ENCODE measurements at places on chromosomes 7 and 10.

DNA sequence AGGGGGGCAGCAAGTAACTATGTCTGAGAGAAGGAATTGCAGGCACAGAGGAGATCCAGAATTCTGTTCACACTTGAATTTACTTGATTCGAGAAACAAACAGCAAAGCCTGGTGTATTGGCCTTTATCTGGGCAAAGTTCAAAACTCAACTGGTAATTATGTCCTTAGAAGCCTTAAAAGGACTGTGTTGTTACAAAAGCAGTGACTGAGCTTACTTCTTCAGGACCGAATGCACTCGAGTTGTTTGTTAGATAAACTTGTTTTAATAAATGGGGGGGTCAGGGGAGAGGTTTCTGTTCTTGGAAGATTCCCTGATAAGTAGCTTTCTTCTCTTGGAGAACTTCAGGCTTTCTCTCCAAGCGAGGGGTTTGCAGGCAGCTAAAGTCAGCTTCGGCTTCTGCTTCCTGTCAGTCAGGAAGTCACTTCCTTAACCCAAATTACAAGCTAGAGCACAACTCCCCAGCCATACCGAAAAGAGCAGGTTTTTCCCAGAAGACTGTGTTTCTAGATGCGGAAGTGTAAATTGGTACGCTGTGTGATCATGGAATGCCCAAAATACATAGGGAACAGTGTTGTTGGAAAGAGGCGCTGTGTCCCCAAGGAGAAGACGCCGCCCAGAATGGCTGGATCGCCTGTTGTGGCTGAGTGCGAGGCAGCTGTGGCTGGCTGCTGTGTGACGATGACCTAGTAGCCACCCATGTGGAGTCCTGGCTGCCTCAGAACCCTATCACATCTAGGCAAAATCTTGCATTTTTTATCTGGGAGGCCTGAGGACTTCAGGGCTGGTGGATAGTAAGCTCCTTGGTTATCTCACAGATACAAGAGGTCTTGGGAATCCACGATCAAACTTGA is 110.4 kb downstream of the TCF7L2 start:
- DNase-seq: no peak

DNA sequence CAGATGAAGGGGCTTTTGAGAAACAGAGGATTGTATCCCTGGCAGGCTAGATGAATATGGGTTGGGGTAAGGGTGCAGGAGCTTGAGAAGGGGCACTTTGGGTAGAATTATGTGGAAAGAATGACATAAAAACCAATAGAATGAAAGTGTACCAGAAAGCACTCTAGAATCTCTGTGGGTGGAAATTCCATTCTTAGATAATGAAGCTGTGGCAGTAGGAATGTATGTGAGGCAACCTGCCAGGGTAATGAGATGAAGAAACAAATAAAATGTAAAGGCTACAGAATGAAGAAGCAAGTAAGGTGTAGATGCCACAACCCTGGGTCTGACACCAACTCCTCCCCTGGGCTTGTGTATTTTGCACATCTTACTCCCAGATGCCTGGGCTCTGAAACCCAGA is 16.8 kb downstream of the NOBOX start:
- DNase-seq: no peak

DNA sequence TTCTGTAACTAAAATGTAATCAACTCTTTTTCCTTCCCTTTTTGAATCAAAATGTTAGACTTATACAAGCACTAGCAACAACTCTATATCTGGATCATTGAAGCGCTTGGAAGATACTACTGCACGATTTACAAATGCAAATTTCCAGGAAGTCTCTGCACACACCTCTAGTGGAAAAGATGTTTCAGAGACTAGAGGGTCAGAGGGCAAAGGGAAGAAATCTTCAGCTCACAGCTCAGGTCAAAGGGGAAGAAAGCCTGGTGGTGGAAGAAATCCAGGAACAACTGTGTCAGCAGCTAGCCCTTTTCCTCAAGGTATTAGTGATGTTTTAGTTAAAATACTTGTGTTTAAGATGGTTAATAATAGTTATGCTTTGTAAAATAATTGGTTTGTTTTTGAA is 136.4 kb downstream of the MLLT10 start:
- no peak for DNase-seq

DNA sequence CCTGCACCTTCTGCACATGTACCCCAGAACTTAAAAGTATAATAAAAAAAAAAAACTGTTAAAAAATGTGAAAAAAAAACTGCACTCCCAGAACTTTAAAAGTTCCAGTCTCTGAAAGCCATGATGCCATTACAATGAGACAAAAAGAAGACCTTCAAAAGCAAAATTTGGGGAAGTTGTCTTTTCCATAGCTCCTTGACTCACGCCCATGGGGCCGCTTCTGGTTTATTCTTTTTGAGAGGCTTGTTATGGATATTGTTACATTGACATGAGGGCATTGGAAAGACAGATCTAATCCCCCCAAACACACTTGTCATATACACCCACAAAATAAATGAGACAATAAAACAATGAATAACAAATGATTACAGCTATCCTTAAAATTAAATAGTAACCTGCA is 798 bp downstream of the BLNK start:
- DNase-seq: no peak

DNA sequence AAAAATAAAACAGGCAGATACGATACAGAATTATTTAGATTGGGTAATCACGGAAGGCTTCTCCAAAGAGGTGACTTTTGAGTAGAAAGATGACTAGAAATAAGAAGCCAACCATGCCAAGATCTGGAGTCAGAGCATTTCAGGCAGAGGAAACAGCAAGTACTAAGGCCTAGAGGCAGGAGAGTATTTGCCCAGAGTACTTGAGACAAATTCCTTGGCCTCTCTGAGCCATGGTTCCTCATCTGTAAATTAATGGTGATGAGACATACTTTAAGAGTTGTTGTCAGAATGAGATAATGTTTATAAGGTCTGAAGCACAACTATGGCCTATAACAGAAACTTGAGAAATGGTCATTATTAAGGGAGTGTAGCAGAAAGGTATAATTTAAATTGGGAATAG is 15.8 kb upstream of the GPR37 start:
- DNase-seq: no peak

GRCh38 chr7:100894860-100895700 is 608 bp downstream of the ACHE start:
- peak; percentile 43 for DNase-seq

DNA sequence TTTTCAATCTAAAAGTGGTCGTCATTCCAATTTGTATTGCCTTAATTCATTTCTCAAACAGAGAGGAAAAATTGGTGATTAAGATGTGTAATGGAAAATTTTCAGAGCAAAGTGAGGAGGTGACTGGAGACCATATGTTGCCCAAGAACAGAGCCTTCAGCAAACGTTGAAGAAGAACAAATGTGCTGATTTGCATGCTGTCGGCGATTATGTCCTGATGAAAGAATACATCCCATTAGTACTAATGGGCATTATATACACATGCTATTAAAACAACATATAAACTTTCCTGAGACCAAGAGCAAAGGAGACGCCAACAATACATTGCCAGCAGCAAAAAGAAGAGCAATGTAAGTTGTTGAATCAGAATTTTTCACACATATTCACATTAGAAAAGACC is 100.0 kb upstream of the ARID5B start:
- DNase-seq: no peak

DNA sequence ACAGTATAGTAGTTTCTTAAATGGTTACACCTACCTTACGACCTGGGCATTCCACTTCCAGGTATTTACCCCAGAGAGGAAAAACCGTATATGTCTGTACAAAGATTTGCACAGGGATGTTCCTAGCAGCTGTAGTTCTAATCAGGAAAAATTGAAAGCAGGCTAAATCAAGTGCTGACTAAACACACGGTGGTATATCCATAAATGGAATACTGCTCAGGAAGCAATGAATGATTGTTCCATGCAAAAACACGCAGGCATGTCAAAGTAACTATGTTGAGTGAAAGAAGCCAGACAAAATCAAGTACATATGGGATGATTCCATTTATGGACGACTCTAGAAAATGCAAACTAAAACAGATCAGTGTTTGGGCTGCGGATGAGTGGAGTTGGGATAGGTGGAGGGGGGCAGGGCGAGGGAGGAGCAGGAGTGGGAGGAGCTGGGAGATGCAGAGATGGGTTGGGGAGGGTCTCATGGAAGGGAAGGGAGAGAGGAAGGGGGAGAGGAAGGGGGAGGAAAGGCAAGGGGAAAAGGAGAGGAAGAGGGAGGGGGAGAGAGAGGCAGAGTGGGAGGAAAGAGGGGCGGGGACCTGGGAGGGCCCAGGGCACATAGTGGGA is 484 bp upstream of the MSRB2 start:
- DNase-seq: no peak

DNA sequence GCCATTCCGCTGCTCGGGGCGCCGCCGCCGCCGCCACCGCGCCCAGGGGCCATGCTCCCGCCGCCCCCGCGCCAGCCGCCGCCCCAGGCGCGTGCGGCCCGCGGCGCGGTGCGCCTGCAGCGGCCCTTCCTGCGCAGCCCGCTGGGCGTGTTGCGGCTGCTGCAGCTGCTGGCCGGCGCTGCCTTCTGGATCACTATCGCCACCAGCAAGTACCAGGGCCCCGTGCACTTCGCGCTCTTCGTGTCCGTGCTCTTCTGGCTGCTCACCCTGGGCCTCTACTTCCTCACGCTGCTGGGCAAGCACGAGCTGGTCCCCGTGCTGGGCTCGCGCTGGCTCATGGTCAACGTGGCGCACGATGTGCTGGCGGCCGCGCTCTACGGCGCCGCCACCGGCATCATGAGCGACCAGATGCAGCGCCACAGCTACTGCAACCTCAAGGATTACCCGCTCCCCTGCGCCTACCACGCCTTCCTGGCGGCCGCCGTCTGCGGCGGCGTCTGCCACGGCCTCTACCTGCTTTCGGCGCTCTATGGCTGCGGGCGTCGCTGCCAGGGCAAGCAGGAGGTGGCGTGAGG is 383 bp downstream of the MARVELD1 start:
- DNase-seq: no peak

DNA sequence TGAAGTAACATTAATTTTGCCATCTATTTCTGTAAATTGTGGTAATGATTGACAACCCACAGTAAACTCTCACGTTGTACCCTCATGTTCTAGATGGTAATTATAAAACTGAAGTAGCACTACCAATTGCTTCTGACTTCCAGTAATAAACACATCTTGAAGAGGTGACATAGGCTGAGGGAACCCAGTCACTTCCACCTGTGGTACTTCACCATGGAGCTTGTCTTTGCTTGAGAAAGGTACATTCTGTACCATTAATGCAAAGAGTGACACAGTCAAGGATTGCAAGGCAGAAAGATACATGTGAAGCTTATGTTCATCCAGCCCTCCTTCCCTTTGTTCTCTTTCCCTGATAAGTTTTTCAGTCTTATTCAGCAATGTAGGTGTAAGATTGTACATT is 11.2 kb downstream of the CAPZA2 start:
- DNase-seq: no peak

DNA sequence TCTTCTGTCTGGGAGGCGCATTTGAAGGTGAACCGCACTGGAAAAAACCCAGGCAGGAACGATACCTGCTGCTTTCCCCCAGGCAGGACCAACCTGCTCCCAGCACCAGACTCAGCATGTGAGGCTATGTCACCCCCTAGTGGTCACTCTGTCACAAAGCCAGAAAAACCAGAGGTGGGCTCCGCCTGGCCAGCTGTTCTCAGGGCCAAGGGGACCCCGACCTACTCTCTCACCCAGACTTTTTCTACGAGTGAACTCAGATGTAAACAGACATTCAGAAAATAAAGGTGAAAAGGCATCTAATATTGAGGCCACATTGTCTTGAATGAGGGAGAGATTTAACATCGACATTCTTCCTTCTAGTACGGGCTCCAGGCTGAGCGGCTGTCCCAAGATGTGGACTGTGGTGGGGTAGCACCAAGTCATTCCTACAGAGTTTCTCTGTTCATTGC is 117.3 kb downstream of the PRKAG2 start:
- DNase-seq: peak; percentile 37

- no peak for DNase-seq
Measured at GRCh38 chr7:84949067-84949466, 237.8 kb downstream of the SEMA3D start.

DNA sequence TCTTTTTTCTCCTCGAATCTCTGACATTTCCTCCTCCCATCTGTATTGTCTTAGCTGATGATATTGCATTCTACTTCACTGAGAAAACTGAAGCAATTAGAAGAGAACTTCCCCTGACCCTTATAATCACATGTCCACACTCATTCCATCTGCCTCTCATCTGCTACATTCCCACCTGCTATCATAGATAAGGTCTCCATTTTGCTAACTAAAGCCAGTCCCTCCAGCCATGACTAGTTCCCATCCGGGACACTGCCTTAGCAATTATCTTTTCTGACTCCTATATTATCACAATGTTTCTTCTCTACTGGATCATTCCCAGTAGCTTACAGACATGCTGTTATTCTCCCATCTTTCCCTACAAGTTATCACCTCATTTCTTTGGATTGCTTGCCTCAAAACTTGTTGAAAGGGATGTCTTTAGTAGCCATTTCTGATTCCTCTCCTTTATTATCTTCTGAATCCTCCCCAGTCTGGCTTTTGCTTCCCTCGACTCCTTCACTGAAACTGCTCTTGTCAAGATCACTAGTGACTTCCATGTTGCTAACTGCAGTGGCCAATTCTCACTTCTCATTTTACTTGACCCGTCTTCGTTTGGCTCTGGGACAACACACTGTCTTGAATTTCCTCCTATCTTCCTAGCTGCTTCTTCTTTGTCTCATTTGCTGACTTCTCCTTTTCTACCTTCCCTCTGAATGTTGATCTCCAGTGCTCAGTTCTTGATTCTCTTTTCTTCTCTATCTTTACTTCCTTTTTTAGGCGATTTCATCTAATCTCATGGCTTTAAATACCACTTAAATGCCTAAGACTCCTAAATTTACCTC is 35.9 kb downstream of the FZD1 start:
- DNase-seq: no peak

GRCh38 chr10:96211764-96212163 is 59.6 kb downstream of the BLNK start:
- DNase-seq: no peak

GRCh38 chr10:132350391-132350790 is 18.4 kb downstream of the LRRC27 start:
- no peak for DNase-seq

- no peak for DNase-seq
Measured at GRCh38 chr7:140914083-140914482, 10.6 kb downstream of the BRAF start.

GRCh38 chr7:54591404-54592386 is 49.5 kb downstream of the VSTM2A start:
- no peak for DNase-seq

- DNase-seq: no peak
Measured at GRCh38 chr7:137073571-137074325, 205.3 kb downstream of the CHRM2 start.

- no peak for DNase-seq
Measured at GRCh38 chr7:34133983-34134782, 228.8 kb downstream of the BMPER start.

- DNase-seq: no peak
Measured at GRCh38 chr10:112296908-112297331, 13.7 kb downstream of the TECTB start.

GRCh38 chr10:34816501-34817002 is 1.5 kb upstream of the PARD3 start:
- DNase-seq: no peak

DNA sequence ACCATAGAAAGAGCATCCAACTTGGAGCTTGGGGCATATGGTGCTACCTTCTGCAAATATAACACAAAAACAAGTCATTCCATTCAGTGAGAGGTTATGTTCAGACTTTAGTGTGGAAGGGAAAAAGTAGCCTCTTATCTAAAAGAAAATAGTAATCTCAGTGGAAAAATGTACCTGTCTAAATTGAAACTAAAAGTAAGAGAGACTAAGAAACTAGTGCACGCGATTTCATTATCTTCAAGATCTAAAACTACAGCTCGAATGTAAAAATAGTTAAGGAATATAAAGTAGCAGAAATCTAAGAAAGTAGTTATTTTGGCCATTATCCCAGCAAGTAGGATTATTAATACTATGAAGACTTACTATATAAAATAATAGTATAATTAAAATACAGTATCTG is 233.0 kb upstream of the PPP1R3A start:
- no peak for DNase-seq

GRCh38 chr10:81179805-81180452 is 642.2 kb downstream of the SH2D4B start:
- DNase-seq: no peak
